ENCODE measurements at places on chromosomes 4 and X.

DNA sequence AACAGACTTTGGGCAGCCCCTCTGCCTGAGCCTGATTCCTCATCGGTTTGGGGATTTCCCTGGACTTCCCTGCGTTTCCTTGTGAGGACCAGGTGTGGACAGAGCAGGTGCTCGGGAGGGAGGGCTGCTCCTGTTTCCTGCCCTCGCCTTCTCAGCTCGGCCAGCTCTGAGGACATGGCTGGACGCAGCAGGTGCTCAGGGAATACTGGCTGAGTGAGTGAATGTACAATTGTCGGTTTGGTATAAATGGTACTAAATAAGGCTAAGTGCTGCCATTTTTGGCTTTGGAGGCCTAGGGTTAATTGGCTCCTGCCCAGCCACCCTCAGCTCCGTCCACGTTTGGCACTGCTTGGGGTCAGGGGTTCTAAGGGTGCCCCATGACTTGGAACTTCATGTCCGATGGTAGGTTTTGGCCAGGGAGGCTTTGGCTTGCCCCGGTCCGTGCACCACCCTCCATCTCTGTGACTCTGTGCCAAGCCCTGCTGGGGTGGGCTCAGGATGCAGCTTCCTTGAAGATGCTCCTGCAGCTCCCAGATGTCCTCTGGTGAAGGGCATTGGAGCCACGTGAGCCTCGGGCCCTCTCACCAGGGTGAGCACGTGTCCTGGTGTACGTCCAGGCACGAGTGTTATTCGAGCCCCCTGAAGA is 45.0 kb upstream of the NKX1-1 start:
- DNase-seq: no peak

DNA sequence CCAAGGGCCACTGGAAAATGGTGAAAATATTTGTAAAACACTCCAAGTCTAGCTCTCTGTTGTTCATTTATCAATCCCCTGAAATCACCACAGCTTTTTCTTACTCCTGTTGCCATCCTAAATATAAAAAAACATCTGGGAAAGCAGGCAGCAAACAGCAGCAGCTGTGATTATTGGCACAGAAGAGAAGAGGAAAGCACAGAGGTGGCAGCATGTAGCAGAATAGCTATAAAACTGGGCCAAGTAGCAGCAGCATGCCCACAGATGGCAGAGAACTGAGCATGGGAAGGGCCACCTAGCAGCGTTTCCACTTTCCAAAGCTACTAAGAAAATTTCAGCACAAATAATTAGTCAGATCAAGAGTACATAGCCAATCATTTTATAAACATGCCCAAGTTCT is 307.2 kb downstream of the SLC7A11 start:
- DNase-seq: no peak

GRCh38 chr4:124833831-124834505 is 121.4 kb upstream of the ANKRD50 start:
- DNase-seq: no peak

- no peak for DNase-seq
Measured at GRCh38 chrX:128020701-128021100, 31.5 kb downstream of the ACTRT1 start.

DNA sequence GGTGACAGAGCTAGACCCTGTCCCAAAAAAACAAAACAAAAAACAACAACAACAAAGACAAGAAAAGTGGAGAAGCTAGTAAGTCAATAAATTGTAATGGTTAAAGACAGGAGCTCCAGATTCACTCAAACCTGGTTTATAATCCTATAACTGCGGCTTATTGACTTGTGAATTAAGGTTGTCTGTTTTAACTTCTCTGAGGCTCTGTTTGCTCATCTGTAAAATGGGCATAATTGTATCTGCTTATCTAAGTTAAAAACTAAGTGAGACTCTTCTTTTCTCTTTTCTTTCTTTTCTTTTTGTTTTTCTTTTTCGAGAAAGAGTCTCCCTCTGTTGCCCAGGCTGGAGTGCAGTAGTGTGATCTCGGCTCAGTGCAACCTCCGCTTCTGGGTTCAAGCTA is 84.9 kb downstream of the SOWAHB start:
- no peak for DNase-seq

DNA sequence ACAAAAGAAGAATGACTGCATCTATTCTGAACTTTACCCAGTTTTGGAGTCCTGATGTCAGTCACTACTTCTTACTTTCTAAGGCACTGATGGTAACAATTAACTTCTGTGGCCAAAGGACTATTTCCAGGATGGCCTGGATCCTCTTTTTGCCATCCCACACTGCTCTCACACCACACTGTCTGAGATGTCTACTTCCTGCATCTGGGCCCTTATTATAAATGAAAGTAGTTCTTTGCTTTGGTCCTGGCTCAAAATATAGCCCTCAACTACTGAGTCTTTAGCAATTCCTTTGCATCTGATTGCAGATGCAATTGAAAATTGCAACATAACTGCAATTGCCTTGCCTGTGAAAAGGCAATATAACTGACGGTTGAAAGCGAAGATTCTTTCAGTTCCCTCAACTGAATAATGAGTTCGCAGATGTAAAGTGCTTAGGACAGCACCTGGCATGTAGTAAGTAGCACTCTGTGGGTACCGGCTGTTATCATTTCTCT is 44.2 kb downstream of the COQ2 start:
- no peak for DNase-seq

DNA sequence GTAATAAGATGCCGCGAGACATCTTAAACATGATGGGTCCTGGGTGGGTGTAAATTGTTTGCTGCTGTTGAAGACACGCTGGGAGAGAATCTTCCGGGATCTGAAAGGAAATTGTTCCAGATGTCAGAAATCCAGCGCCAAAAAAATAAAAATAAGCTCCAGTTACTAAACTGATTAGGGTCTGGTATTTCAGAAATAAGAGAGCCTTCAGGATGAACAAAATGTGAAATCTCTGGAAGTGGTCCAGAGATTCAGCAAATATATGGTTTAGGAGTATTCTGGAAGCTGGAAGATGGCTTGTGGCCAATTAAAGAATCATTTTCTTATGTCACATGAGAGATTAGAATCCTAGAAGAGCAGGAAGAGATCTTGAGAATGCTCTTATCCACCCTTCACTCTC is 75.8 kb upstream of the NHS start:
- no peak for DNase-seq

DNA sequence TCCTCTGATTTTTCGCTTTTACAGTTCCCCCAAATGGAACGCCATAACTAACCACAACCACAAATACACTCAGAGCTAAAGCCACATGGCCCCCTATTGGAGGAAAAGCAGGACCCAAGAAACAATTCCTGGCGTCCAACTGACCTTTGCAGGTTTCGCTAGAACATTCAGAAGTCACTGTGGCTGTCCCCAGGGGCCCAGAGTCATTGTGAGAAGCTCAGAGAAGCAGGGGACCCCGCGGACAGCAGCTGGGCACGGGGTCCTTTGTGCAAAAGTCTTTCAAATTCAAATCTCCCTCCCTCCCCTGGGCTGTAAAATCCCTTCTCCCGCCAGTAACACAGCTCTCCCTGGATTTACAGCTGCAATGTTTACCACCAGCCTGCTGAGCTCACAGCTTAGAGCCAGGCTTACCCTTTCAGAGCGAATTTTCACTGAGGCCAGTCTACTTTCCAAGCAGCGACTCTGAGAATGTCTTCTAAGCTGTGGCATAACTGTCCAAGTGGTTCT is 214.8 kb downstream of the CRLF2 start:
- DNase-seq: no peak

GRCh38 chr4:107027379-107027778 is 8.7 kb downstream of the DKK2 start:
- no peak for DNase-seq

GRCh38 chr4:74057588-74057987 is 19.1 kb upstream of the CXCL3 start:
- no peak for DNase-seq

DNA sequence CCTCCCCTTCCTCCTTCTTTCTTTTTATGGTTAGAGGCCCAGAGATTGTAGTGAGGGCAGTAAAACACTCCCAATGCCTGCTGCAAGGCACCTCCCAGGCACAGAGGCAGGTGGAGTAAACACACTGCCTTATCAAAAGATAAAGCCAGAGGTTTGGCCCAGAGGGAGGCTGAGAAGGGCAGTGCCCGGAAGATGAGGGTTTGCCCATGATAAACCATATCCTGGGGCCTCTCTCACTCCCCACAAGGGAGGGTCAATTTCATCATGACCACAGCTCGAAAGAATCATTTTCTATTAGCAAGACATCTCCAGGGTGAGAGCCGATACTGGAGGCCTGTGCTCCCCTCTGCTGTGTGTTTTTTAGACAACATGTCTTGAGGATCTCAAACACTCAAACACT is 98.5 kb upstream of the FAM9C start:
- no peak for DNase-seq

GRCh38 chr4:100809506-100809905 is 291.7 kb upstream of the EMCN start:
- no peak for DNase-seq

DNA sequence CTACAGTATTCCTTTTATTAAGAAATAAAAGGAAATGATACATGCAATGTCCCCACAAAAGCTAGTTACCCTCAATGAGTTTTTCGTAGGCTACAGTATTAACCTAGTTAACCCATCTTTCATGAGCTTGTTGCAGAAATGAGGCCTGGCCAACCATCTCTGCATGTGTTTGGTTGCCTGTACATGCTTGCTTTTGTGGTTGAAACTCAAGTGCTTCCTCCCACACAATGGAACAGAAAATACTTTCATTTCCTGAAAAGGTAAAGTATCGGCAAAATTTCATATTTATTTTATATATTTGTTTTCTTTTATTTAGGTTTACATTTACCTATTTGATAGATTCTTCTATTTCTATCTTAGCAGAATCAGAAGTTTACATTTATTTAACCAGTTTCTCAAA is 214.6 kb upstream of the FAM241A start:
- no peak for DNase-seq

DNA sequence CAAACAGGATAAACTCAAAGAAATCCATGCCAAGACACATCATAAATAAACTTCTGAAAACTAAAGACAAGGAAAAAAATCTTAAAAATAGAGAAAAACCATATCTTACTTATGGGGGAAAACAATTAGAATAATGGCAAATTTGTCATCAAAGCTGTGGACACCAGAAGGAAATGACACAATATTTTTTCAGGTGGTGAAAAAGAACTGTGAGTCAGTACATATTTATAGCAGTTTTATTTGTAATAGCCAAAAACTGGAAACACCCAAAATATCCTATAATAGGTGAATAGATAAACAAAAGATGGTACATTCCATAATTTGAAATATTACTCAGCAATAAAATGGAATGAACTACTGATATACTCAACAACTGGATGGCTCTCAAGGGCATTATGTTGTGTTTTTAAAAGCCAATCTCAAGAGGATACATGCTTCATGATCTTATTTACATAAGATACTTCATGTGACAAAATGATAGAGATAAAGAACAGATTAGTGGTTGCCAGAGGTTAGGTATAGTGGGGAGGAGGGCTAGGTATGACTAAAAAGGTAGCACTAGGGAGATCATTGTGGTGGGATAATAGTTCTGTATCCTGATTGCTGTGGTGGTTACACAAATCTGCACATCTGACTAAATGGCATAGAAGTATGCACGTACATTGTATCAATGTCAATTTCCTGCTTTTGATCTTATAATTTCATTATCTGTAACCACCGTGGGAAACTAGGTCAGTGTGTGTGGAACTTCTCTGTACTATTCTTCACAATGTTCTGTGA is 191.9 kb downstream of the PPP1R2C start:
- DNase-seq: no peak

DNA sequence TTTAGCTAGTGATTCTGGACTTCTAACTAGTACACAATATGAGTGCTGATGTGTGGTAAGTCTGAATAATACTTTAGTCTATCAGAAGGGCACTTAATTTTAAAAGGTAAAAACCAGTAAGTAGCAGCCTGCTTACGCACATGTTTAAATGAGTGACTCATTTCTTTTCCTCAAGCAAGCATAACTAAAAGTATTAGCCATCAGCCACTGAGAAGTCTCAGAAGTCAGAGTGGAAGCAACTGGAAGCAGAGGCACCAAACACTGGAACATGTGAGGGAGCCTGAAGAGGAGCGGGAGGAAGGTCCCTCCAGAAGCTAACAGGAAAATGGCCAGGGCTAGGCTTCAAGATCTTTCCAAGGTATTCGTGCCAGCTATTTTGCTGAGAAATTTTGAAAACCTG is 257.7 kb downstream of the RAPGEF2 start:
- DNase-seq: no peak

DNA sequence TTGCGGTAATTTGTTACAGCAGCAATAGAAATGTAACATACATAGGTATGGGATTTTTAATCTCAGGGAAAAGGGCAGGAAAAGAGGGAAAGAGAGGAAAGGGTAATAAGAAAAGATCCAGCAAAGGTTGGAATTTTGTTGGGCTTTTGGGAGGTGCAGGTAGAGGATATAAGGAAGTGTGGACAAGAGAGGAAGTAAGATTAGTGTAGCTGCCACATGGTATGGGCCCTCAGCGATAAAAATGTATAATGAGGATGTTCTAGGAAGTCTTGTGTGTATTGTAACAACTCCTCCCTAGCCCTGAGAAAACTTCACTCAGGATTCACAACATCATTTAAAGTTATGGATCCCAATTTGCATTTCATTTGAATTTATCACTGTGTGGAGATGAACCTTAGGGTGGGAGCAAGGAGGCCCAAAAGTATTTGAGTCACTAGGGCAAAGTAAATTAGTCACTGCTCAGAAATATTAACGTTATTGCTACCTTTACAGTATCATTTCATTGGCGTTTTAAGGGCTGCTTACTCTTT is 2.8 kb upstream of the IL21 start:
- no peak for DNase-seq

GRCh38 chrX:18753631-18754030 is 46.2 kb downstream of the PPEF1 start:
- DNase-seq: no peak

- DNase-seq: no peak
Measured at GRCh38 chrX:291411-291901, 10.3 kb downstream of the PLCXD1 start.

DNA sequence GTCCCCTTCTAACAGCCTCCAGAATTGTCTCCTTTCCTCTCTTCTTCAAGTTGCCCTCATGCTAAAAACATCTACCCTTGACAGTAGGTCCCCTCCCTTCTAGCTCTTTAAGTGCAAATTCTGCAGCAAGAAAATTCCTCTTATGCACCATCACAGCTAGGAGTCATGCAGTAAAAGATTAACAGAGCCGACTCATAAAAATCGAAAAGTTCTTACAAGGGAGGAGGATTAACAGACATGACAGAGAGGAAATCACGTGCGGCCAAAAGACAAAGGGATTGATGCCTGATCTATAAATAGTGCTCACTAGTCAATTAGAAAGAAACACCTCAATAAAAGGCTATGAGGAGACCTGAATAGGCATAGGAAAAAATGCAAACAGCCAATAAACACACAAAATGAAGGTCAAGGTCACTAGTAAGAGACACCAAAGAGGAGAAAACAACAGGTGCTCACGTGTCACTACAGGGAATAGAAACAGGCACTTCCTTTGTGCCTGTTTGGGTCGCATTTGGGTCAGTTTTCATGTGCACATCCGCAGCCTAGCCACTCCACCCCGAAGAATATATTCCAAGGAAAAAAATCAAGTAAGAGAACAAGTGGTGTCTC is 3.4 kb downstream of the RNF212 start:
- DNase-seq: no peak

Measured in activated CD4-positive, CD25-positive, alpha-beta regulatory T cell treated with anti-CD3 and anti-CD28 coated beads, Interleukin-2, amount 50 U/mL, for 16 hours (primary cell).